Urinary bladder (tissue), 4 donors: ENCODE measurements at places on chromosomes 1 and 21.

GRCh38 chr1:183267646-183268431 lies 81.8 kb downstream of the LAMC2 start:
- DNase-seq: no peak

DNA sequence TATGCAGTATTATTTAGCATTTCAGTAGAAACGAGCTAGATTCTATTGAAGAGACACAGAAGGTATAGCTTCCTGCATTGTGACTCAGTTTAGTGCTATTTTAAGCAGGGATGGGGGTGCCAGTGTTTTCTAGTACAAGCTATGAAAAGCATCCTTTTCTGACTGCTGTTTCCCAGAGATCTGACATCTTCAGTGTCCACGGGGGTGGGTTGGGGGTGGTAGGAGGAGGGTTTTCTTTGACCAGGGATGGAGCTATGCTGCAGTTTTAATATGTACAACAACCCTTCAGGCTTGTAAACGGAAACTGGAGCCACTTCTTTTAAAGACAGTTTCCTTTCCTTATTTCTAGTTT lies 2.7 kb upstream of the NEGR1 start:
- DNase-seq: no peak

GRCh38 chr1:101781201-101781831 lies 215.4 kb downstream of the OLFM3 start:
- peak; percentile 17 for DNase-seq

DNA sequence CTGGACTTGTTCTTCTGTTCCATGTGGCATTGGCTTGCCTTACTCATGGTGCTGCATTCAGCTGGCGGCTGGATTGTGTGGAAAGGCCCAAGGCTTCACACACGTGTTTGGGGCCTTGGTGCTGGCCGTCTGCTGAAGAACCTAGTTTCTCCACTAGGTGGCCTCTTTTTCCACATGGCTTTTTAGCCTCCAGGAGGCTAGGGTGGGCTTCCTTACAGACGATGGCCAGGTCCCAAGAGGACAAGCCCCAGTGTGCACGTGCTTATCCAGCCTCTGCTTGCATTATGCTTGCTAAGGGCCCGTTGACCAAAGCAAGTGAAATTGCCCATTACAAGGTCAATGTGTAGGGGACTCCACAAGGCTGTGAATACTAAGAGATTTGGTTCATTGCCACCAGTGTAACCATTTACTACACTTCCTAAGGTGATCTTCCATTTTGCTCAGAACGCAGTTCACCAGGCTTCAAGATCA lies 47.5 kb upstream of the FOXO6 start:
- no peak for DNase-seq

GRCh38 chr1:198359024-198359653 lies 181.3 kb downstream of the ATP6V1G3 start:
- DNase-seq: no peak

GRCh38 chr1:211580303-211580687 lies 1.3 kb upstream of the SLC30A1 start:
- DNase-seq: no peak
